SW480 (cell line): ENCODE measurements at places on chromosomes 12 and 14.
A peak's percentile ranks its signal among the peaks of the same experiment; 100 is the strongest.

DNA sequence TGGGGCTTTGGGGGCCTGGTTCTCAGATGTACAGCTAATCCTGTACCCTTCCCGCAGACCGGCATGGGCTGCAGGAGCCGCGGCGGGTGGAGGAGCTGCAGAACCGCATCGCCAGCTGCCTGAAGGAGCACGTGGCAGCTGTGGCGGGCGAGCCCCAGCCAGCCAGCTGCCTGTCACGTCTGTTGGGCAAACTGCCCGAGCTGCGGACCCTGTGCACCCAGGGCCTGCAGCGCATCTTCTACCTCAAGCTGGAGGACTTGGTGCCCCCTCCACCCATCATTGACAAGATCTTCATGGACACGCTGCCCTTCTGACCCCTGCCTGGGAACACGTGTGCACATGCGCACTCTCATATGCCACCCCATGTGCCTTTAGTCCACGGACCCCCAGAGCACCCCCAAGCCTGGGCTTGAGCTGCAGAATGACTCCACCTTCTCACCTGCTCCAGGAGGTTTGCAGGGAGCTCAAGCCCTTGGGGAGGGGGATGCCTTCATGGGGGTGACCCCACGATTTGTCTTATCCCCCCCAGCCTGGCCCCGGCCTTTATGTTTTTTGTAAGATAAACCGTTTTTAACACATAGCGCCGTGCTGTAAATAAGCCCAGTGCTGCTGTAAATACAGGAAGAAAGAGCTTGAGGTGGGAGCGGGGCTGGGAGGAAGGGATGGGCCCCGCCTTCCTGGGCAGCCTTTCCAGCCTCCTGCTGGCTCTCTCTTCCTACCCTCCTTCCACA lies 7.6 kb downstream of the NR4A1 start:
- no peak for DNase-seq

- DNase-seq, result no peak
Measured at GRCh38 chr12:124377981-124378509, 83.2 kb downstream of the RFLNA start.

- DNase-seq, result no peak
Measured at GRCh38 chr14:68976160-68977067, 2.7 kb downstream of the ACTN1 start.

DNA sequence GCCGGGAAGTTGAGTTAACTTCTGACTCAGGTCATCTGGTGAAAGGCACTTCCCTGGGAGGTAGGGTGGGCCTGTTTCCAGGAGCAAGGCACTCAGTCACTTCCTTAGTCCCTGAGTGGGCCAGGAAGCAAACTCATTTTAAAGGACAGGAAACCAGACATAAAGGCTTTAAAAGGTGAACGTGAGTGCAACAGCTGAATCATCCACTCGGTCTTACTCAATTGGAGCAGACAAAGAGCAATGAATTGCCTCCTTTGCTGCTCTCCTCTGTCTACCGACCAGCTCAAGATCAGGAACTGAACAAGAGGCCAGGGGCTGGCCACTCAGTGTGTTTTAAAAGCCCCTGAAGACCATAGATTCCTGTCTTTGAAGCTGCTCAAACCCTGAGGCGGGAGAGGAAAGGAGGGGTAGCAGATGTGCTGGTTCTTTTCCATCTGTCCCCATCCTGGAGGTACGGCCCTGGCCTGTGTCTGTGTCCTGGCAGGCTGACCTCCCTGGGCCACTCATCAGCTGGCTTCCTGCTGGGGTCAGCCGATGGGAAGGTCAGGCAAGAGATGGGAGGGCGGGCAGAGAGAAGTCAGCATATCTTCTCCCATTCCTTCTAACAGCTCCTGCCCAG lies 148.9 kb downstream of the PPM1H start:
- no peak for DNase-seq

DNA sequence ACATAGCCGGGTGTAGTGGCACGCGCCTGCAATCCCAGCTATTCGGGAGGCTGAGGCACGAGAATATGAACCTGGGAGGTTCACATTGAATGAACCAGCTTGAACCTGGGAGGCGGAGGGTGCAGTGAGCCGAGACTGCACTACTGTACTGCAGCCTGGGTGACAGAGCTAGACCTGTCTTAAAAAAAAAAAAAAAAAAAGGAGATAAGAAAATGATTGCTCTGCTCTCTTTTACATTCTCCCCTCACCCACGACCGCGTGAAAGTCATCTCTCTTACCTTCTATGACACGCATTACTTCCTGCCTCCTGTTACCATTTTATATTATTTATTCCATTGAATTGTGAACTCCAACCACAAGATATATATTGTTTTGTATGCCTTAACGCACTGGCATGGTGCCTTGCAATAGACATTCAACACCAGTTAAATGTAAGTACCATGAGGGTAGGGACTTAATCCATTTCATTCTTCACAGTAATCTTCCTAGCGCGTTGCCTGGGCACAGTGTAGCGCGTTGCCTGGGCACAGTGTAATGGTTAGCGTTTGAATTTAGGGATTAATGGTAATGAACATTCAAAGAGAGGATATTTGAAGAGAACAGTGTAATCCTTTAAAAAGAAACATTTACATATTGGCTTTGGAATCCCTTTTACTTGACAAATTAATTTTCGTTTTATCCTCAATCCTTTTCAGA lies 2.7 kb downstream of the RAP1B start:
- no peak for DNase-seq

- peak; percentile 89 for DNase-seq
Measured at GRCh38 chr14:95157327-95158189, at the start of gene DICER1. Gene DICER1, minus strand, starts transcription at chr14:95157529. Its CDS starts 24,071 bp downstream, at chr14:95133458.

DNA sequence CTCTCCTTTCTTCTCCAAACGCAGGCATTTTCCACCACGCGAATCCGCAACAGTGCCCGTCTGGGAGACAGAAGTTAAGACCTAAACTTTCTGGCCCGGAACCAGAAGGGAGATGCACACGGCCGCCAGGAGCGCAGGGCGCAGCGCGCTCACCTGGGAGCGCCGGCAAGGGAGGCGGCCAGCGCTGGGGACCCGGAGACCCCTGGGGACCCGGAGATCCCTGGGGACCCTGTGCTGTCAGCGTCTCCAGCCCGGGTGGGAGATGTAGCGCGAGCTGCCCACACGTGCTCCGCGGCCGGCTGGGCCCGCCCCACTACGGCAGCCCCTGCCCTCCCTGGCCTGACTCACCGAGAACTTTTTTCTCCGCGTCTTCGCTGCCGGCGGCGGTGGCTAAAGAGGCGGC lies 620 bp downstream of the YBX3 start:
- peak; percentile 63 for DNase-seq

DNA sequence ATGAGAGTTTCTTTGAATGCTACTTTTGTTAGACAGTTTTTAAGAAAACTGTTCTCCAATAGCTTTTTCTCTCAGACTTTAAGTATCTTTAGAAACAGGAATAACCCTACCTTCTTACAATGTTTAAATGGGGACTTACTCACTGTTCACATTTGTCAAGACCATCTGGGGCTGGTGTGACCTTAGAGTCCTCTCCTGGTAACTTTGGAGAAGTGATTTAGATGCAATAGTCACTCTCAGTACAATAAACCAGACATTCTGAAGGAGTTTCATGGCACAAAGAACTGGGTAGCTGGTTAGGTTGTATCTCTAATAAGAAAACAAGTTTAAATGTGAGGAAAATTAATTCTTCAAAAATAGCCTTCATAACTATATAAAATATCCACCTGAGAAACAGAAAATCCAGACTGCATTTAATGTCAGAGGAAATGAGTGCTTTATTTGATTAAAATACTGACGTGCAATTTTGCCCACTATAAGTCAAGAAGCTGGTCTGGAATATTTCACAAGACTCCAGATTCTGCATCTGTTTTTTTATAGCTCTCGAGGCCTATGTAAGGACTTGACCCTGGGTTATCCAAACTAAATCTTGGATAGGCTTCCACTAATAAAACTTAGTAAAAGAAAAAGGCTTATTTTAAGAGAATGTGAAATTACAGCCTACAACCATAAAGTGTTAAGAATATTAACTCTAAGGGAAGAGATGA lies 108.7 kb downstream of the PTGER2 start:
- no peak for DNase-seq

GRCh38 chr14:90500665-90501370 lies 104.0 kb downstream of the CALM1 start:
- peak; percentile 63 for DNase-seq

GRCh38 chr14:75010472-75011093 lies 7.9 kb downstream of the EIF2B2 start:
- no peak for DNase-seq

DNA sequence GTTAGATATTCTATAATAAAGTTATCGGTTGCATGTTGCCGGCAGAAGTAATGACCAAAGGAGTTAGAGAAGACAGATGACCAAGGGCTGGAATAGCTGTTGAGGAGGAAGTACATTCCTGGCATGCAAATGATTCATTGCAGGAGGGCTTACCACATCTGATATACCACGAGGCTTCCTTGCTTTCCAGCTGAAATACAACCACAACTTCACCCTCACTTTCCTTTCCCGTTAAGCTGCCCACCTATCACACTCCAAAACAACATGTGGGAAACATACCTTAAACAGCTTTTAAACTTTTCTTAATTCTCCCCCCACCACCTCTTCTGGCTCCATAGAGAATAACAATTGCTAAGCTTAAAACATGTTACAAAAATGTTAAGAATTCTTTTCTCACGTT lies 594.1 kb downstream of the NRXN3 start:
- DNase-seq, result peak; percentile 30

DNA sequence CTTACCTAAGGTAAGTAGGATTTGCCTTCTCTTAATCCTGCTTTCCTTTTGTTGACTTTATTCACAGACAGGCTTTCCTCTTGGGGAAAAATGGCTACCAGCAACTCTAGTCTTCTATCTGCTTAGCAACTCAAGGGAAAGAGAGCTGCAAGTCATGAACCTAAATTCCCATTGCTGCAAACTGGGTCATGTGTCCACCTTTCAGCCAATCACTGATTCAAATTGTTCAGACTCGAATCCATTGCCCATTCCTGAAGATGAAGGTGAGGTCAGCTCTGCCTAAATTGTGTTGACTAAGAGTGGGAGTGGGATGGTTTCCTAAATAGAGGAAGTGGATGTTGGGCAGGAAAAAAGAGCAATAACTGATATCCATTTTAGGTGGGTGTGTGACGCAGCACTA lies 7.7 kb downstream of the FBXW8 start:
- DNase-seq, result no peak

GRCh38 chr14:25033358-25033757 lies 16.6 kb downstream of the STXBP6 start:
- DNase-seq, result no peak

GRCh38 chr14:55152052-55152753 lies 23.2 kb downstream of the LGALS3 start:
- DNase-seq, result no peak

DNA sequence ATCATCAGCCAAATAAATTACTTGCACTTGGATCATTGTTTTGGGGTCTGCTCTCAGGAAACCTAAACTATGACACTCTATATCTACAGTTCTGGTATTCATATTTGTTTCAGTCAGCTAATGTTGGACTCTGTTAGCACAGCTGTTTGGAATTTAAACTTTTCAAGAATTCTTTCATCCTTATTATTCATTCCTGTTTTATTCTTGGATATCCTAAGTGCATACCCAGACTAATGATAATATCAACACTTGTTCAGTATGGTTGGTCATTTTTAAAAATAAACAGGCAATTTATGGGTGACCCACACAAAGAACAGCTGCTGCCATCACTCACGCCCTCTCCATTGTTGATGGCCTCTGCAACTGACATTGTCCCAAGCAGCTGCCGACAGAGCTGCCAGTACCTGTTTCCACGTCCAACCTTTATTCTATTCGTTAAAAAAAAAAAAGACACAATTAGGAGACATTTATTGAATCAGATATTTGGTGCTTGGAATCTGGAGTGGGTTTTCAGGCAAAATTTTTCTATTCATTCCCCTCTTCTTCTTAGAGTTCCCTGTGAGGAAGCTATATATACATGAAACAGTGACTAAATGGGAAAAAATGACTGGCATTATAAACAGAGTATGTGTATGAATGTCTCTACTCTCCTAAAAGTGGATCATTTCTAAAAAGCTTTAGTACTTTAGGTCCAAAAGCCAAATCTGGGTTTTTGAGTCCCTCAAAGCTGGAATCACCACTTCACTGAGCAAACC lies 252.1 kb upstream of the NAV3 start:
- DNase-seq, result no peak

- DNase-seq, result no peak
Measured at GRCh38 chr12:3563966-3564365, 73.0 kb downstream of the PRMT8 start.

DNA sequence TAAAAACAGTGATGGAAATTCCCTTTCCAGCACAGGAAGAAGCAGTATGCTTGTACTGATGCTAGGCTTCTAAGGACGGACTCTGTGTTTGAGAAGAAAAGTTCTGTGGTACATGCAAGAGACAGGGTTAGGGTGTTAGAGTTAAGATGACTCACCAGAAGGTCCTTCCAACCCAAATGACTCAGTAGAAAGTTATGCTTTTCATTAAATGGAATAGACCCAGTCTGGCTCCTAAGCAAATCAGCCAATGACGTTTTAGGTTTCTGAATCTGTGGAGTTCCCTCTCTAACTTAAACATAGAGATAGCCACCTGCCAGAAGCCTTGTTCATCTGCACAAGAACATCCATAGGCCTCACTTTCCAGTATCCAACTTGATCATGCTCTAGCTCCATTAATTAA lies 5.7 kb downstream of the PTHLH start:
- peak; percentile 99 for DNase-seq

- no peak for DNase-seq
Measured at GRCh38 chr12:4553943-4554342, 8.1 kb upstream of the DYRK4 start.

- DNase-seq, result peak; percentile 9
Measured at GRCh38 chr12:106000382-106001104, 138.2 kb downstream of the NUAK1 start.

- DNase-seq, result peak; percentile 87
Measured at GRCh38 chr12:29041621-29042020, 107.5 kb upstream of the FAR2 start.

DNA sequence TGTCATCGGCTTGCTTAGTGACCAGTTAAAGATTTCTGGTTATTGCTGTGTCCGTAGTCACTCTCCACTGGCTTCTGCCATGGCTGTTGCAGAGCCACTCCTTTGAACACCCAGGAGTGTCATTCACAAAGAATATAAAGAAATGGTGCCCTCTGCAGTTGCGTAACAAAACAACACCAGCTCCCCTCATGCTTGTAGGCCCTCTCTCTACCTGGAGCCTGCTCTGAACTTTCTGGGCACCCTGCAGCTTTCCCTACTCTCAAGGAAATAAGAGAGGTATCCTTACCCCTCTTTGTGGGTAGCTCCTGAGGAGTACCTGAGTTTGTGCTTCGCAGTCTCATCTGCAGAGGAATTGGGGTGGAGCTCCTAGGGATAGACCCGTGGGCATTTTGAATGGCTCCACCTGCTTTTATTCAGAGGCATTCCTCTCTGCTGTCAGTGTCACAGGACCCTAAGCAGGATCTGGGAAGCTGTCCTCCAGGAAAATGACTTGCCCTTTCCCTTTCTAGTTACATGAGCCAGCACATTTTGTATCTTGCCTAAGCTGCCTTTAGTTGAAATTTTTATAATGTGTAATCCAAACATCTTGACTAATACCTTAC lies 97.2 kb upstream of the TMEM260 start:
- DNase-seq, result no peak

GRCh38 chr12:1936406-1937320 lies 18.2 kb upstream of the CACNA2D4 start:
- DNase-seq, result no peak
